ENCODE measurements at places on chromosomes 16 and 17. TPM values are rescaled to one million over a fixed set of nuclear protein-coding genes. Genes with fewer than 3 reads are reported as not detected.
A peak's percentile ranks its signal among the peaks of the same experiment; 100 is the strongest.

The C16orf89 gene
- not detected for total RNA-seq

The SDR42E2 gene
- not detected for total RNA-seq

The MT4 gene
- total RNA-seq = not detected

The DPH1 gene
- total RNA-seq = 27.2 TPM

The KRTAP29-1 gene
- not detected for total RNA-seq

The CA5A gene
- total RNA-seq = not detected

The RNF151 gene
- total RNA-seq = not detected

The SULT1A4 gene
- total RNA-seq = 1.9 TPM

The PDILT gene
- total RNA-seq = not detected

The ARHGDIG gene
- total RNA-seq = 49.7 TPM

- H3K27me3 ChIP-seq = no peaks in the 10 kb centered on the region
- no peak within 1 kb of the TSS for H3K27ac ChIP-seq
- no peaks in the 10 kb centered on the region for H3K4me1 ChIP-seq
Measured at GRCh38 chr16:81778861-81779535, at the start of gene PLCG2. Gene PLCG2, plus strand, starts transcription at chr16:81779291. Its CDS starts 6,699 bp downstream, at chr16:81785990.

- DNase-seq = peak; percentile 87
- H3K36me3 ChIP-seq = no peaks in the 10 kb centered on the region
- peak within 1 kb of the TSS; percentile 89 for H3K4me3 ChIP-seq
- H3K4me1 ChIP-seq = peaks cover 9% of the 10 kb centered on the region
Measured at GRCh38 chr16:381789-382717, at the start of gene PGAP6. Gene PGAP6, minus strand, starts transcription at chr16:381978. Its CDS starts 157 bp downstream, at chr16:381821.

GRCh38 chr16:19463468-19464315 is 46.0 kb downstream of the TMC5 start:
- H3K4me1 ChIP-seq = no peaks in the 10 kb centered on the region
- DNase-seq = no peak
- H3K27ac ChIP-seq = no peak overlapping the region
- H3K27me3 ChIP-seq = no peaks in the 10 kb centered on the region
- no peaks in the 10 kb centered on the region for H3K36me3 ChIP-seq

GRCh38 chr16:54265575-54266107 is 20.9 kb downstream of the IRX3 start:
- no peaks in the 10 kb centered on the region for H3K27me3 ChIP-seq
- no peak overlapping the region for H3K27ac ChIP-seq
- H3K4me1 ChIP-seq = no peaks in the 10 kb centered on the region
- H3K36me3 ChIP-seq = no peaks in the 10 kb centered on the region
- no peak overlapping the region for H3K4me3 ChIP-seq
- no peak for DNase-seq

- H3K4me1 ChIP-seq = no peaks in the 10 kb centered on the region
- no peak overlapping the region for H3K4me3 ChIP-seq
- no peaks in the 10 kb centered on the region for H3K27me3 ChIP-seq
- H3K36me3 ChIP-seq = no peaks in the 10 kb centered on the region
- DNase-seq = no peak
Measured at GRCh38 chr17:40194821-40195220, 17.6 kb downstream of the RAPGEFL1 start.

- H3K4me3 ChIP-seq = no peak overlapping the region
- DNase-seq = no peak
- no peak overlapping the region for H3K27ac ChIP-seq
- no peaks in the 10 kb centered on the region for H3K36me3 ChIP-seq
- H3K27me3 ChIP-seq = no peaks in the 10 kb centered on the region
Measured at GRCh38 chr16:80065541-80065940, 465.0 kb upstream of the MAF start.

- H3K36me3 ChIP-seq = no peaks in the 10 kb centered on the region
- H3K4me1 ChIP-seq = no peaks in the 10 kb centered on the region
- H3K27me3 ChIP-seq = no peaks in the 10 kb centered on the region
Measured at GRCh38 chr16:1278477-1278876, 22.6 kb downstream of the TPSD1 start.

DNA sequence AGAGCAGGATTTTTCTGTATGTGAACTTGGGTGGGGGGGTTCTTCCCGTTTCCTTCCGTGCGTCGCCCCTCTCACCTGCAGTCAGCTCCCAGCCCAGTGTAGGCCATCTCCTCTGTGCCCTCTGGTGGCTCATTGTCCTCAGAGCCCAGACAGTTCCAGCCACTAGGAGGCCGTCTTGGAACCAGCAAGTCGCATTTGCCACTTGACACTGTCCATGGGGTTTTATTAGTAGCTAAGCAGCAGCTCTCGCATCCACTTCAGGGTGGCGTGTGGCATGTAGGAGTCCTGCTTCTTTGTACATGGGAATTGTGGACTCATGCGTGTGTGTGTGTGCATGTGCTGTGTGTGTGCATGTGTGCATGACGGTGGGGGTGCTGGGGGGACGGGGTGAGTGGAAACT is 74.0 kb downstream of the SEC14L1 start:
- H3K36me3 ChIP-seq = peaks cover 4% of the 10 kb centered on the region
- no peak overlapping the region for H3K4me3 ChIP-seq
- H3K27ac ChIP-seq = no peak overlapping the region
- H3K4me1 ChIP-seq = no peaks in the 10 kb centered on the region

DNA sequence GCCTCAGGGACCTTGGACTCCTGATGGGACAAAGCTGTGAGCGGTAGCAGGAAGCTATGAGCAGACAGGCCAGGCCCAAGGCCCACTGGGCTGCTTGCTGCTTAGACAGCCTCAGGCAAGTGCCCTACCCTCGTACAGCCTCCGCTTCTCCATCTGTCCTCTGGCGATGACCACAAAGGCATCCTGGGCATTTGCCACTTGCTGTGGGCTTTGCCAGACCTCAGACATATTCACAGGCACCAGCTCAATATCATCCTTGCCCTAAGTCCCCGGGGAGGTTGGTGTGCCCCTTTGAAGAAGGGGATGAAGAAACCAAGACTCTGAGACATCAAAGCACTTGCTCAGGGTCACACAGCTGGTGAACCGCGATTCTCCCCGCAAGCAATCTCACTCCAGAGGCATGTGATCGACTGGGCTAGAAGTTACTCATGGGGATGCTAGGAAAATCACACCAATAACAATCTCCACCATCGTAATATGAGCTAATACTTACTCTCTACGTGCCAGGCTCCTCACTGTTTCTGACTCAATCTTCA is 21.7 kb downstream of the PPL start:
- no peak overlapping the region for H3K27ac ChIP-seq
- H3K4me3 ChIP-seq = no peak overlapping the region
- no peaks in the 10 kb centered on the region for H3K27me3 ChIP-seq
- H3K4me1 ChIP-seq = no peaks in the 10 kb centered on the region

DNA sequence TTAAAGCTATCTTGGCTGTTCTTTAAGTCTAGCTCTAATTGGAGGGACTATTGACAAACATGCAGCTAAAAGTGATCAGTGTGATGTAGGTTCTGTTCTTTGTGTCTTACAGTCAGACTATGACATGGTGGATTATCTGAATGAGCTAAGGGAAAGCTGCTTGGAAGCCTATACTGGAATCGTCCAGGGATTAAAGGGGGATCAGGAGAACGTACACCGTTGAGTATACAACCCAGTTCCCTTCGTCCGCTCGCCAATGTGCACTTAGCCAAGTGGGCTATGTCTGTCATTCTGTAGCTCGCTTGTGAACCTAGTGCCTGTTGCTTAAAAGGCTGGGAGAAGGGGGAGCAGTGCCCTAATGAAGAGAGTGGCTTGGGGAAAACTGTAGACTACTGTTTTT is 15.8 kb upstream of the TBKBP1 start:
- H3K27ac ChIP-seq = no peak overlapping the region
- H3K4me1 ChIP-seq = no peaks in the 10 kb centered on the region
- no peak for DNase-seq
- peaks cover 87% of the 10 kb centered on the region for H3K36me3 ChIP-seq
- no peaks in the 10 kb centered on the region for H3K27me3 ChIP-seq

DNA sequence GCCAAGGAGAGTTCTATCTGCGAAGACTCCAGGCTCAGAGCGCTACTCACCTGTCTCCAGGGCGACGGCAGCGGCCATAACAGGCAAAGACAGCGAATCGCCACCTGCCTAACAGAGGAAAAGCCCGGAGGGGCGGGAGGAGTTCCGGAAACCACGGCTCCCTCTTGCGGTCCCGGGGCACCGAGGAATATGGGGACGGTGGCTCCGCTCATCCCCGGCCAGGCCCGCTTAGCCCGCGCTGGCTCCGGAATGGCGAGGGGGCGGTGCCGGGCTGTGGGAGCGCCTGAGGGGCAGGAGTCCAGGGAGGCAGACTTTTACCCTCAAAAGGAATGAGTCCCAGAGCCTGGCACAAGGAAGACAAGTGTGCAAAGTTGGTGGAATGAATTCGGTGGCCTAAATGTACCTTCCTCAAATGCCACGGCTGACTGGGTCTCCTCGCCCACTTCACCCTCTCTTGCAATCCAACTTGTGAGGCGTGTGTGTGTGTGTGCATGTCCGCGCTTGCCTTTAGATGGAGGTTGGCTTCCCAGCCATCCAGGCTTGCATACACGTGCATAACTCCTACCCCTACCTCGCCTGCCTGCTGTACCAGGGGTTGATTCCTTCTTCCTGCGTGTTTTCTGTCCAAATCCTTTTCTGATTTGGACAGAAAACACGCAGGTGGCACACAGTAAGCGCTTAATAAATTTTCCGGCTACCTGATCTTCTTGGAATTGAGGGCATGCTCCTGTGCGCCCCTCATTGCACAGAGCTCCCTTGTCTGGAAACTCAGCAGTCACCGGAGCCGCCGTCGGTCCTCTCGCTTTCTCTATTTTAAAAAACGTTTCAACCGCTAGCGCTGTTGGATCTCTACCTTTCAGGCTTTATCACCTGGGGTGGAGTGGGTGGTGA is 3.5 kb downstream of the C17orf100 start:
- H3K27me3 ChIP-seq = no peaks in the 10 kb centered on the region
- peak; percentile 39 for DNase-seq
- H3K27ac ChIP-seq = no peak overlapping the region

DNA sequence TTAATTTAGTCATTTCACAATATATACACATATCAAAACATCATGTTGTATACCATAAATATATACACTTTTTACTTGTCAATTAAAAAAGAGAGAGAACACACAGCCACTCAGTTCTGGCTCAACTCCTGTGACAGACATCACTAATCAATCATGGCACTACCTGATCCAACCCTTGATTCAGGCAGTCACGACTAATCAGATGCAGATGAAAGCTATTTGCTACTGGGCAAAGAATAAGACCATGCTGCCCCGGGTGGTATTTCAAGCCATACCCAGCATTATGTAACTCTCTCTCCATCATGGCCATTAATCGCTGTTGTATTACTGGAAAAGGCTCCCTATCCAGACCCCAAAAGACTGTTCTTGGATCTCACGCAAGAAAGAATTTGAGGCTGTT is 345.7 kb downstream of the HAPSTR1 start:
- no peaks in the 10 kb centered on the region for H3K4me1 ChIP-seq
- no peaks in the 10 kb centered on the region for H3K27me3 ChIP-seq
- no peak overlapping the region for H3K4me3 ChIP-seq
- no peak for DNase-seq

GRCh38 chr17:39054111-39054645 is 87.0 kb upstream of the FBXO47 start:
- DNase-seq = no peak
- H3K27me3 ChIP-seq = no peaks in the 10 kb centered on the region
- no peaks in the 10 kb centered on the region for H3K4me1 ChIP-seq
- no peak overlapping the region for H3K27ac ChIP-seq
- no peak overlapping the region for H3K4me3 ChIP-seq

GRCh38 chr17:19502517-19502916 is 31.1 kb upstream of the SLC47A1 start:
- no peaks in the 10 kb centered on the region for H3K36me3 ChIP-seq
- H3K4me1 ChIP-seq = no peaks in the 10 kb centered on the region
- H3K27me3 ChIP-seq = no peaks in the 10 kb centered on the region
- no peak overlapping the region for H3K4me3 ChIP-seq
- H3K27ac ChIP-seq = no peak overlapping the region

DNA sequence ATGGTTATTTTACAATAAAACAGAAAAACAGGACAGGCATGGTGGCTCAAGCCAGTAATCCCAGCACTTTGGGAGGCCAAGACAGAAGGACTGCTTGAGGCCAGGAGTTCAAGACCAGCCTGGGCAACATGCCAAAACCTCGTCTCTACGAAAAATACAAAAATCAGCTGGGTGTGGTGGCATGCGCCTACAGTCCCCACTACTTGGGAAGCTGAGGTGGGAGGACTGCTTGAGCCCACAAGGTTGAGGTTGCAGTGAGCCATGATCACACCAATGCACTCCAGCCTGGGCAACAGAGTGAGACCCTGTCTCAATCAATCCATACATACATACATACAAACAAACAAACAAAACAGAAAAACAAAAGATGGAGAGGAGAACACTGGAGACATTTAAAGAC is 45.6 kb downstream of the USP31 start:
- peak overlapping the region; percentile 43 for H3K27ac ChIP-seq
- H3K36me3 ChIP-seq = no peaks in the 10 kb centered on the region
- peaks cover 10% of the 10 kb centered on the region for H3K4me1 ChIP-seq
- H3K27me3 ChIP-seq = no peaks in the 10 kb centered on the region
- no peak overlapping the region for H3K4me3 ChIP-seq

DNA sequence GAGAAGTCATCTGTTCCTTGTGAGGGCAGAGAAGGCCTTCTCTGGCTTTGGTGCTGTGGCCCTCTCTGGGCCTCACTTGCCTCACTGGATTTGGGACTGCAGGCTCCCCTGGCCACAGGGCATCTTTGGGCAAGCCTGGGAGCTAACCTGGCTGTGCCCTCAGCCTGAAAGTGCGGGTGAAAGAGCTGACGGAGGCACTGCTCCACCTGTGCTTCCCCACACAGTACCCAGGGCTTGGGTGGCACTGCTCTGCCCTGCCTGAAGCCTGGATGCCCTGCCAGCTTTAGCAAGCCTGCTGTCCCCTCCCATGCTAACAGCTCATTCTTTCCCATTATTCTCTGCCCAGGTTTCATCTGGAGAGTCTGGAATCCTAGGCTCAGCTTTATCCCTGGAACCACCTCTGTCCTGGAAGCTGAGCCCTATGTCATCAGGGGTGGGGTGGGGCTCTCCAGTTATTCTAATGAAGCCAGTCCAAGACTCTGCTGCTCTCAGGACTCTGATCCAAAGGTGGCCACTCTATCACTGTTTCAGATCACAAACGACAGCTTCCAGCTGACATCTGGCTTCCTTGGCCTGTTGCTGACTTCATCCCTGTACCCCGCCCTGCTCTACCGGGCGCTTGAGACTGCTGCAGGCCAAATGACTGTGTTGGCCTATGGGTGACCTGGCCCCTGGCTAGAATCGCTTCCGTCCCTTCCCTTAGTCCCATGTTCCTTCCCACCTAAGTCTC is 29.3 kb downstream of the HIC1 start:
- DNase-seq = no peak
- peak overlapping the region; percentile 69 for H3K27ac ChIP-seq
- H3K4me1 ChIP-seq = peaks cover 23% of the 10 kb centered on the region
- no peaks in the 10 kb centered on the region for H3K27me3 ChIP-seq
- H3K36me3 ChIP-seq = no peaks in the 10 kb centered on the region
- H3K4me3 ChIP-seq = no peak overlapping the region

- DNase-seq = no peak
- no peak overlapping the region for H3K27ac ChIP-seq
- H3K4me3 ChIP-seq = no peak overlapping the region
Measured at GRCh38 chr17:9668517-9668916, 23.2 kb downstream of the USP43 start.

DNA sequence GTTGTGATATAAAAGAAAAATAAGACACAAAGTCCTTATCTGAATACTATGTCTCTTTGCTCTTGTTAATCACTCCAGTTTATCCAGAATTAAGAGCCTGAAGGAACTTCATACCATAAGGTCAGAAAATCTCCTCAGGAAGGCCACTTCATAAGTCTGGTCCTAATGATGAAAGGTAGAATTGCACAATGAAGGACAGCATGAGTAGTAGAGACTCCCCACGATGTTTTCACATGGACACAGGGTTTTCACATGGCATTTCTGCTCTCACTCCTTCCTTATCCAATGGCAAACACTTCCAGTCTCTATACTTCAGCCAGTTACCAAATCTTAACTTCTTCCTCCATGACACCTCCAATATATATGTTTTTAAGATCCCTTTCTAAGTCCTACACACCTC is 10.2 kb upstream of the C17orf78 start:
- H3K4me3 ChIP-seq = no peak overlapping the region
- H3K4me1 ChIP-seq = no peaks in the 10 kb centered on the region
- no peak overlapping the region for H3K27ac ChIP-seq
- H3K27me3 ChIP-seq = no peaks in the 10 kb centered on the region
- H3K36me3 ChIP-seq = no peaks in the 10 kb centered on the region
